ENCODE measurements at places on chromosomes 16 and 17.

DNA sequence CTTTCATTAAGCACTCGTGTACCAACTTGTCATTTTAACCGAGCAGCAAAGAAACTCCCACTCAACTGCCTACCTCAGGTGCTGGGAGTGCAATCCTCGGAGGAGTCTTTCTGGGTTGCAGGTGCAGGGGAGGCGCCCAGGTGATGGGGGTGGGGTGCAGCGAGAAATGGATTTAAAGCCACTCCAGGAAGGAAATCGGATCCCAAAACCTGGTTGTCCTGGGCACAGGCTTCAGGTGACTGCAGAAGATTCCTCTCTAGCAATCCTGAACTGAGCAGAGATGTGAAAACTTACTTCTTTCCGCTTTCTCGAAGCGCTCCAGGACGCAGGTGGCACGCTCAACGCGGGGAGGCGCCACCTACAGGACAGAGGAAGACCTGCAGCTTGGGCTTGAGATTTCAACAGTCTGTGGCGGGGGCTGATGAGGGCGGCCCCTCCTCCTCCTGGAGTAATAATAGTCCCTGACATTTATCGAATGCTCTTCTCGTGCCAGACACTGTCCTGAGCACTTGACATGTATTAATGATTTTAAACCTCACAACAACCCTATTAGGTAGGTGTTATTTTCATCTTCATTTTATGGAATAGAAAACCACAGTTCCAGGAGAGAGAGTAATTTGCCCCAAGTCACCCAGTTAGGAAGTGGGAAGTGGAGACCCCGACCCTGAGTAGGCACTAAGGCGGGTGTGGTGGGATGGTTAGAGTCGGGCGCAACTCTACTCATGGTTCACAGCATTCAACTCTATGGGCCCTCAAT lies 27.2 kb upstream of the SKAP1 start:
- peak; percentile 81 for DNase-seq

- no peak for DNase-seq
Measured at GRCh38 chr16:4390266-4391260, 18.9 kb downstream of the VASN start.

- DNase-seq = no peak
Measured at GRCh38 chr16:68772030-68772681, 35.1 kb downstream of the CDH1 start.

GRCh38 chr16:77271532-77272426 lies 72.6 kb downstream of the SYCE1L start:
- DNase-seq = no peak

GRCh38 chr17:3514873-3515272 lies 39.1 kb downstream of the ASPA start:
- DNase-seq = no peak

DNA sequence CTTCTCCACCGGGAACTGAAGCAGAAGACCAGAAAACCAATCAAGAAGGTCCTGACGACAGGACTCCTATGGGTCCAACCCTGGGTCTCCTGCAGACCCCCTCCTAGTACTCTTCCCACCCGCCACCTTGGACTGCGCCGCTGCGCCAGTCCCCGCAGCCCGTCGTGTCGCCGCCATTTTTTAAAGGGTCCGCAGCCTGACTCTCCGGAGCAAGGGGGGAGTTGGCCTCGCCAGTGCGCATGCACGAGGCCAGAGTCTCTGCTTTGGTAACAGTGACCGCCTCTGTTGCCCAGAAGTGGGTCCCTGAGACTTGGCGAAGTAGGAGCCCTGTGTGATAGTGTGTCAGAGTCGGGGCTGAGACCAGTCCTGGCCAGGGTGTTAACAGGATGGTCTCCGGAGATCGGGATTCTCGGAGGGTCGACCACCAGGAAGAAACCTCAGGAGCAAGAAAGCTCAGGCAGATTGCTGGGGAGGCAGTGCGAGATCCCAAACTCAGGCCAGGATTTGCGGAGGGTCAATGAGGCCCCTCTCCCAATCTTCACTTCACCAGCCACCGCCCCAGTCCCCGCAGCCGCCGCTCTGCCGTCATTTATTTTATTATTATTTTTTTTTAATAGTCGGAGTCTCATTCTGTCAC lies 612.5 kb downstream of the KCNJ18 start:
- no peak for DNase-seq

GRCh38 chr17:18028114-18028951 lies 10.6 kb downstream of the ATPAF2 start:
- DNase-seq = no peak

DNA sequence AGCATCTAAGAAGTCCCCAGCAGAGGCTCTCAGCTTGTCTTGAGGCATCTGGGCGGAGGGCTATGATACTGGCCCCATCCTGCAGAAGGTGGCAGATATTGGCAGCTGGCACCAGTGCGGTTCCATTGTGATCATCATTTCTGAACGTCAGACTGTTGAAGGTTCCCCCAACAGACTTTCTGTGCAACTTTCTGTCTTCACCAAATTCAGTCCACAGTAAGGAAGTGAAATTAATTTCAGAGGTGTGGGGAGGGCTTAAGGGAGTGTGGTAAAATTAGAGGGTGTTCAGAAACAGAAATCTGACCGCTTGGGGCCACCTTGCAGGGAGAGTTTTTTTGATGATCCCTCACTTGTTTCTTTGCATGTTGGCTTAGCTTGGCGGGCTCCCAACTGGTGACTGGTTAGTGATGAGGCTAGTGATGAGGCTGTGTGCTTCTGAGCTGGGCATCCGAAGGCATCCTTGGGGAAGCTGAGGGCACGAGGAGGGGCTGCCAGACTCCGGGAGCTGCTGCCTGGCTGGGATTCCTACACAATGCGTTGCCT lies at the start of gene CIITA:
Gene CIITA (plus strand): TSS at position 404 of the 543 bp plus-strand sequence. CDS start 129 bp downstream, at position 533.
- peak; percentile 61 for DNase-seq

GRCh38 chr17:14196377-14196997 lies 40.2 kb downstream of the CDRT15 start:
- DNase-seq = no peak

GRCh38 chr17:43874293-43874692 lies 27.3 kb downstream of the CD300LG start:
- DNase-seq = no peak

- DNase-seq = peak; percentile 100
Measured at GRCh38 chr17:67717624-67718324, at the start of gene NOL11. NOL11 (plus strand) TSS chr17:67717936; CDS start chr17:67717948, 12 bp downstream.

DNA sequence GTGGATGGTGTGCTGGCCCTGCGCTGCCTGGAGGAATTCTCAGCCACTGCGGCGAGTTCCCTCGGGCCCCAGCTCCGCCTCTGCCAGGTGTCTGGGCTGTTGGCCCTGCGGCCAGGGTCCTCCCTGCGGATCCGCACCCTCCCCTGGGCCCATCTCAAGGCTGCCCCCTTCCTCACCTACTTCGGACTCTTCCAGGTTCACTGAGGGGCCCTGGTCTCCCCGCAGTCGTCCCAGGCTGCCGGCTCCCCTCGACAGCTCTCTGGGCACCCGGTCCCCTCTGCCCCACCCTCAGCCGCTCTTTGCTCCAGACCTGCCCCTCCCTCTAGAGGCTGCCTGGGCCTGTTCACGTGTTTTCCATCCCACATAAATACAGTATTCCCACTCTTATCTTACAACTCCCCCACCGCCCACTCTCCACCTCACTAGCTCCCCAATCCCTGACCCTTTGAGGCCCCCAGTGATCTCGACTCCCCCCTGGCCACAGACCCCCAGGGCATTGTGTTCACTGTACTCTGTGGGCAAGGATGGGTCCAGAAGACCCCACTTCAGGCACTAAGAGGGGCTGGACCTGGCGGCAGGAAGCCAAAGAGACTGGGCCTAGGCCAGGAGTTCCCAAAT lies 1.3 kb upstream of the TNFSF13 start:
- DNase-seq = no peak

DNA sequence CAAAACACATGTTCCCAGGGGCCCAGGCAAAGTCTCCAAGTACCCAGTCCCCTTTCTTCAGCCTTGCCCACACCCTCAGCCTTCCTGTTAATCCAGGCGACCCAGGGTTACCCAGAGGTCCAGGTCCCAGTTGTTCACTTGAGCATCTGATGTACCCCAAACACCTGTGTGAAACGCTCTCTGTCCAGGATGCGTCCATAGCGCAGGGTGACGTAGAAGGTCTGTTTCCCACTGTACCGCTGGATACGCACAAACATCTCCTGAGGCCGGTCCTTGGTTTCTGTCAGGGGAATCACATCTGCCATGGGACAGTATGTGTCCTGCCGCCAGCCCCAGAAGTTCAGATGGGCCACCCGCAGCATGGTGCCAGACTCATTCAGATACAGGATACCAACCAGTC lies 1.6 kb downstream of the TMEM186 start:
- DNase-seq = no peak

DNA sequence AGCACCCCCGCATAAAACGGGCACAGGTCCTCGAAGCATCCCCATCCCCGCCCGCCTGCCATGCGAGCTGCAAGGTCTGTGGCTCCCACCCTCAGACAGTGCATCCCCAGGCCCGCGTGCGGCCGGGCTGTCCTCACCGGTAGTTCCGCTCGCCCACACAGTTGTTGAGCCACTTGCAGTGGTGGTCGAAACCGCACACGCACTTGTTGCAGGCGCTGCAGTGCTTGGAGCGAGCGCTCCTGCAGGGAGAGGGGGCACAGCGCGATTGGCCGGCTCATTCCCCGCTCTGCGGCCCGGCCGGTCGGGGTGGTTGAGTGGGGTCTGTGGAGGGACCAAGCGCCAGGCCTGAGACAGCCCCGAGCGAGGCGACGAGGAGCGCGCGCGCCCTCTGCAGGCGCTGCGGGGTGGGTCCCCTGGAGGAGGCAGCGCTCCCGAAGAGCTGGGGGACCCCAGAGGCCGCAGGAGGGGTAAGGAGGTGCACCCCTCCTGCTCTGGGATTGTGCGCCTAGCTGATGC lies 6.0 kb upstream of the TPPP3 start:
- DNase-seq = peak; percentile 74

DNA sequence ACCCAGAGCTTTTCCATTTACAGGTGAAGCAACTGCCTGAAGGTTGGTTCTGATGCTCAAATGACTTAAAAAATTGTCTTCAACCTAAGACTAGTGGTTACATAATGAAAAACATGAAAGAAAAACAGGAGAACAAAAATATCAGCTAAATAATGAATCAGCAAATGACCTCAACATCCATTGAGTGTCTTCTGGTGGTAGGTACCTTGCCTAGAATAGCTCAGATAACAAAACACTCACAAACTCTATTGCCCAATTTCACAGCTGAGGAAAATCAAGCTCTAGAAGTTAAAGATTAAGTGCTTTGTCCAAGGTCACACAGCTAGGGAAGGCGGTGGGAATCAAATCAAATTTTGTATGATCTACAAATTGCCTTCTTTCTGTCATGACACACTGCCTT lies 304.6 kb upstream of the CDH11 start:
- DNase-seq = no peak

DNA sequence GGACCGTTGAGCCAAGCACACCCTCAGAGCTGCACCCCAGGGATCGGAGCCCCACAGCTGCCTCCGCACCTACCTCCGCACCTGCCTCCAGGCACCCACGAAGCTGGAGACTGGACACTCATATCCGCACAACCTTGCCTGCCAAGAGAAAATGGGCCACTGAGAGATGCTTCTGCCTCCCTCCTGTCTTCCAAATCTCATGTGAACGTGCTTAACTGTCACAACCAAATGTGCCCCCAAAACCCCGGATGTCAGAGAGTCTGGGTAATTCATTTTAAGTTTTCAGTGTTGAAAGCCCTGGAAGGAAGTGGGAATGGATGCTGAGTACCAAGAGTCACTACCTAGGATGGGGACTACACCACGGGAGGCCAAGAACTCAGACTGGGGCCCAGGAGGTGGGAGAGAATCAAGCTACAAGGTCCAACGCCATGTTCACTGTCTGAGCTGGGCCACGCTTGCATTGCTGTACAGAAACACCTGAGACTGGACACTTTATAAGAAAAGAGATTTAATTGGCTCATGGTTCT lies 49.5 kb upstream of the MEAK7 start:
- peak; percentile 65 for DNase-seq

- no peak for DNase-seq
Measured at GRCh38 chr17:6941989-6942388, 53.9 kb upstream of the ALOX12 start.

DNA sequence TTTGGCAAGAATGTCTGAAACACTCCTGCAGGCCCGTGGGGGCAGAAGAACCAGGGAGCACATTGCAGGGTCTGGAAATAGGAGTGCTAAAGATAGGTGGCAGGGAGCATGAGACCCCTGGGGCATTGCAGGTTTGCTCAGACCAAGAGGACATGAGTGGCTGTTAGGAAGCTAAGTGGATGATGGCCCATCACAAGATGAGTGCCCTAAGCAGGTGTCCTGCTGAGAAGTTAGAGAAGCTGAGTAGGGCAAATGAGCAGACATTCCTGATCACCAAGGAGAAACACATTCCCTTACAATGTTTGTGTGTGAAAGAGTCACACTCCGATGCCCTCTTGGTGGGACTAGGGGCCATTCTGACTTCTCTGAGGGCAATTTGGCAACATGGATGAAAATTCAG lies 9.9 kb downstream of the MLYCD start:
- DNase-seq = no peak

GRCh38 chr17:50354198-50354597 lies 8.3 kb downstream of the XYLT2 start:
- peak; percentile 25 for DNase-seq

DNA sequence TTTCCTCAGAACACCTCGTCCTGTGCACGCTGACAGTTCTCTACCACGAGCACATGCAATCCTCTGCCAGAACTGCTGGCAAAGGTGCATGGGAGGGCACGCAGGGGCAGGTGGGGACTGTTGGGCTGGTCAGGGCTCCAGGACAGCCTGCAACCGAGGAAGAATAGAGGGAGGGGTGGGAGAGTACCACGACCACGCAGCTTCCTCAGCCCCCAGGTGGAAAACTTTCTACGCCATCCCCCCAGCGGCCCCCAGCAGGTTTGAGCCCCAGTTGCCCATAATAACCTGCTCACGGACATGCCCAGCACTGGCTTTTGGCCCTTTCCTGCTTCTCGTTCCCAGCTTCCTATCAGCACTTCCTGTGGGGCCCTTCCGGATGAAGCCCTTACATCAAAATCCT lies 199.3 kb downstream of the C16orf95 start:
- no peak for DNase-seq

DNA sequence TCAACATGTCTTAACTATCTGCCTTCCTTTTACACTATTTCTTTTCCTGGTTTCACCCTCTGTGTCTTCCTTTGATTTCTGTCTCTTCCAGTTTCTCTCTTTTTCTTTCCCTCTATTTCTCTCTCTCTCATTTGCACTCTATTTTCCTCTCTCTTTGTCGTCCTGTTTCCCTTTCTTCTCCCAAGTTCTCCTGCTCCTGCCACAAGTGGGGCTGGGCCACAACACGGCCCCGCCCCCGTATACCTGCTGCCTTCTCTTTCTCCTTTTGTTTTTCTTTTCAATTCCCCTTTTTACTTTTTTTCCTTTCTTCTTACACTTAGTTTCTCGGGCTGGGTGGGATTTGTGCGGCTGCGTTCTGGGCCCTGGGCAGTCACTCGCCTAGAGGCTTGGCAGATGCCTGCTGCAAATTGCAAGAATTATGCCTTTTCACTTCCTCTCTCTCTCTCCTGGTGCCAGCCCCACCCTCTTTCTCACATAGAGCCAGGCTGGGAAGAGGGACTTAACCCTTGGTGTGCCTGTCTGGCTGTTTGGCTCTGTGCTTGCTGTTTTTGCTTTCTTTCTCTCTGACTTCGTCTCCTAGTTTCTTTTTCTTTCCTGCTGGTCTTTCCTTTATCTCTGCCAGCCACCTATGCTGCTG lies 2139.4 kb downstream of the TP53TG3F start:
- no peak for DNase-seq
